ENCODE measurements at places on chromosomes 11 and 22. TPM values are rescaled to one million over a fixed set of nuclear protein-coding genes. Genes with fewer than 3 reads are reported as not detected.
A peak's percentile ranks its signal among the peaks of the same experiment; 100 is the strongest.

- DNase-seq = no peak
These were observed 36.2 kb downstream of the JHY start for GRCh38 chr11:122918734-122919133.

Gene GTSE1
- 2.7 TPM for total RNA-seq

Gene CHRM1
- not detected for total RNA-seq

- peak; percentile 7 for DNase-seq
These were observed 644 bp downstream of the SPTY2D1 start for GRCh38 chr11:18633256-18634139.

- DNase-seq = no peak
These were observed 6.9 kb downstream of the PMM1 start for GRCh38 chr22:41582694-41583093.

DNA sequence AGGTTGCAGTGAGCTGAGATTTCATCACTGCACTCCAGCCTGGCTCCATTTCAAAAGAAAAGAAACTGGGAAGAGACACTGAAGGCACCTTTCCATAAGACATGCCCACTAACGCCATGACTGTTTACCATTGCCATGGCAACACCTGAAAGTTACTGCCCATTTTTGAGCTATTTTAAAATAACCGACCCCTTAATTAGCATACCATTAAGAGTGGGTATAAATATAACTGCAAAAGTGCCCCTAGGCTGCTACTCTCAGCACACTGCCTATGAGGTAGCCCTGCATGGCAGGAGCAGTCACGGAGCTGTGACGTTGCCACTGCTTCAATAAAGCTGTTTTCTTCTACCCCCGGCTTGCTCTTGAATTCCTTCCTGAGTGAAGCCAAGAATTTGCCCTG, 9.9 kb upstream of the RNASEH2C start:
- DNase-seq = no peak

Gene APOA4
- total RNA-seq = not detected

- DNase-seq = no peak
These were observed 6.8 kb downstream of the KMT2A start for GRCh38 chr11:118442908-118443589.

DNA sequence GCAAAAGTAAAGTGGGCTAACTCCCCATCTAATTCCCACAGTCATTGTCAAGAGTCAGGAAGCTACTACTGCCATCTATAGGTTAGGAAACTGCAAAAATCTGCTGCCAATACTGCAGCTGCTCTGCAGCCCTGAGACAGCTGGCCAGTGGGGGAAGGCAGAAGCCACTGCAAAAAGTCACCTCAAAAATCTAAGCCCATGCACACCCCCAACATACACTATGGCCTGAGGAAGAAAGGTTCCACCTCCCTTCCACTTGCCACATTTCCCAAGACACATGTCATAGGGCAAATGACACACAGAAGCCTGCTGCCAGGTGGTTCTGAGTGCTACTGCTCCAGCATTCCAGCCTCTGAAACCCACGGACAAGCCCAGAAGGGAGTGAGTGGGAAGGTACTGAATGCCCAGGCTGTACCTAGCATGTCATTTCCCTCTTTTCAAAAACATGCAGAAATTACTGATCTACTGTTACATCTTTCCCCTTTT, 36.9 kb downstream of the DGCR2 start:
- peak; percentile 70 for DNase-seq

DNA sequence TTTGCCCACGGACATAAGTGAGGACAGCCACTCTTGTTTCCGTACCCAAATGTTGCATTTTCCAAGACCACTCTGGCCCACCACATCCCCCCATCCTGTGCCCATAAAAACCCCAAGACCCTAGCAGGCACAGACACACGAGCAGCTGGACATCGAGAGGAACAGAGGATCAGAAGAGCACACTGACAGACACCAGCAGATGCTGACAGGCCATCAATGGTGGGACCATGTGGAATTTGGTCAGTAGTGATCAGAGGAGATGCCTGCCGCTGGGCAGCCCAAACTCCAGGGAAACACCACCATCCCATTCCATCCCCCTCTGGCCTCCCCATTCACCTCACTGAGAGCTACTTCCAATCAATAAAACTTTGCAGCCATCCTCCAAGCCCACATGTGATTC, 87.0 kb downstream of the DLG2 start:
- DNase-seq = no peak

DNA sequence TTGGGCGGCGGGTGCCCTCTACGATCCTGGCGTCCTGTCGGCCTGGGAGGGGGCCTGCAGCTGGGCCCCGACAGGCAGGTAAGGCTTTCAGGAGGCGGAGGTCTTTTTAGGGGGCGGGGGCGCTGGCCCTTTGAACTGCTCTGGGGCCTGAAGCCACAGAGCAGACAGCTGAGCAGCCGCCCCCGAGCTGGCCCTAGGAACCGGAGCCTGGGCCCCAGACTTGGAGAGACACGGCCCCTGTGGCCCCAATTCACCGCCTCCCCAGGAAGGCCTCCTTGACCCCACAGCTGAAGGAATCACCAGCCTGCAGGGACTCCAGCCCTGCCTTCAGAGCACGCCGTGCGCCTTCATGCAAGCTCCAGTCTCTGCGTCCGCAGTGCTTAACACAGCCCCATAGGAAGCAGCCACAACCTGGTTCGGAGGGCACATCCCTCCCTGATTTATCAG, 618 bp upstream of the CERK start:
- peak; percentile 52 for DNase-seq

DNA sequence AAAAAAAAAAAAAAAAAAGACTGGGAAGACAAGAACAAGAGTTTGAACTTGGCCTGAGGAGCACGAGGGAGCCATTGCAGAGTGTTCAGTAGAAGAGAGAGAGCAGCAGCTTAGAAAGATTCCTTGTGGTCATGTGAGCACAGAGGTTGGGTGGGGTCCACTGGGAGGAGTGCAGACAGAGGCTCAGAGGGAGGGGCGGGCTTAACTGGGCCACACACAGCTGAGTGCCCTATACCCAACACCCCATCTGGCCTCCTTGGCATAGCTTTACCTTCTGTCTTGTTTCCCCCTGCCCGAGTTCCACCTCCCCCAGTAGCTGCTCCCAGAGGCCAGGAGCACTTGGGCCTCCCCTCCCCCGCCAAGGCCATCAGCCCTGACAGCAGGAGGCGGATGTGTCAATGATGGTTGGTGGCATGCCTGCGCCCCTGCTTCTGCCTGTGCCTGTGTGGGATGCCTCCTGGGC, 12.1 kb downstream of the C11orf86 start:
- no peak for DNase-seq

GRCh38 chr11:100359281-100359680, 327.8 kb upstream of the ARHGAP42 start:
- DNase-seq = no peak

DNA sequence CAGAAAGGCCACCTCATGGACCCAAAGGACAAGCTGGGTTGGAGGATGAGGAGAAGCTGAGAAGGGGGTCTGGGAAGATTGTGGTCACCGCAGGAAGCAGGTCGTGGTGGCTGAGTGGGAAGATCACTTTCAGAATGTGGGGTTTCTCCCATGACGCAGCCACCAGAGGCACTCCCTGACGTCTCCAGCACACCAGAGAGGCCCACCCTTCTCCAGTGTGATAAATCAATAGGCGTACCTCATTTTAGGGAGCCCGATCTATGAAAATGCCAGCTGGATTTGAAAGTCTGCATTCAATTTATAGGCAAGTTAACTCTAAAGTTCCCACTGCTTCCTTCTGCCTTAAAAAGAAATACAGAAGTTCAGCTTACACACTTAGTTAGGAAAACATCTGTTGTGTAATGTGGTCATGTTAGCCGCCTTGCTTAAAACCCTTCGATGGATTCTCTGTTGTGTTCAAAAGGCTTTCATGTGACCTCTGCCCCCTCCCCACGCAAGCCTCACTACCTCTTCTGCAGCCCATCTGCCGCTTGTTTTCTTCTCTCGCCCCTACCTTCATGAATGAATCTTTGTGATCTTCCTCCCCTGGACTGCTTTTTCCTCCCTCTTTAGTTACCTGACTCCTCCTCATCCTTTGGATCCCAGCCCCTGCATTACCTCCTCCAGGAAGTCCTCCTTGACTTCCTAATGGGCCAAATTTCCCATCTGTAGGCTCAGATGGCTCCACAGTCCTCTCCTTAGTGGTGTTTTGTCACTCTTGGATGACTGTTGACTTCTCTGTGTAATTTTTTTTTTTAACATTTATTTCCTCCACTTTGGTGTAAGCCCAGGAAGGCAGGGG, 10.7 kb downstream of the TSPAN18 start:
- no peak for DNase-seq

- no peak for DNase-seq
These were observed 33.6 kb downstream of the NTM start for GRCh38 chr11:131404010-131404409.

GRCh38 chr11:12496181-12497025, 119.0 kb downstream of the PARVA start:
- no peak for DNase-seq

GRCh38 chr11:14218728-14219127, 140.3 kb downstream of the RRAS2 start:
- no peak for DNase-seq

- DNase-seq = no peak
These were observed 7.7 kb upstream of the F2 start for GRCh38 chr11:46711303-46711702.

DNA sequence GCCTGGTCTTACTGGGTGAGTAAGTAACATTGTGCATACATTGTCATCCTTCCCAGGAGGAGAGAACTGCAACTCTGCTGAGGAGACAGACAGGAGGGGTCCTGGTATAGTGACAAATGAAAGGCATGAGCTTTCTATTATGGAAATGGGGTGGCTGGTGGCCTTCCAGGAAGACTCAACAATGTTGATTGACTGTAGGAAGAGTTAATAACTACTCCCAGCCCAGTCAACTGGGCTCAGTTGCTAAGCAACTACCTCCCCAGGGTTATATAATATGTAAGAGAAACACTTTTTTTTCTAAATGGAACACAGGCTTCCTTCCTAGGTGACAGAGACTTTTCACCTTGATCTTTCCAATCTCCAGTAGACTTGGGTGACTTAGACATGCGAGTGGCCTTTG, 28.2 kb downstream of the SEZ6L start:
- DNase-seq = no peak

Gene DGAT2
- 2.1 TPM for total RNA-seq

DNA sequence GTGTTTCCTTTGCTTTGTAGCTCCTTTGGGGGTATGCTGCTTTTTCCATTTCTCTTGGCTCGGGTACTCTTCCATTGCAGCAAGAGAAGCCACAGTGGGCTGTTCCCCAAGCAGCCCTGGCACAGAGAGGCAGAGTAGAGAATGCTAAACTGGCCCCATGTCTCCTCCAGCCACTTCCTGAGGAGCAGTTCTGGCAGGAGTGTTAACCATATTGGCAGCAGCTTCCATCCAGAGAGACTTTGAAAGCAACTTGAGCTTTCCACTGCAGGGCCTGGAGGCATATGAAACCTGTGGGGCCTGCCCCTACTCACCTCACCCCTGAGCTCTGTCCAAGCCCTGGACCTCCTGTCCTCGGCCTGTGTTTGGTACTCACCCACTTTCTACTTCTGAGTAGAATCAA, 61.8 kb downstream of the ALX4 start:
- DNase-seq = no peak

GRCh38 chr11:18394928-18395734, 768 bp downstream of the LDHA start:
- DNase-seq = peak; percentile 45

DNA sequence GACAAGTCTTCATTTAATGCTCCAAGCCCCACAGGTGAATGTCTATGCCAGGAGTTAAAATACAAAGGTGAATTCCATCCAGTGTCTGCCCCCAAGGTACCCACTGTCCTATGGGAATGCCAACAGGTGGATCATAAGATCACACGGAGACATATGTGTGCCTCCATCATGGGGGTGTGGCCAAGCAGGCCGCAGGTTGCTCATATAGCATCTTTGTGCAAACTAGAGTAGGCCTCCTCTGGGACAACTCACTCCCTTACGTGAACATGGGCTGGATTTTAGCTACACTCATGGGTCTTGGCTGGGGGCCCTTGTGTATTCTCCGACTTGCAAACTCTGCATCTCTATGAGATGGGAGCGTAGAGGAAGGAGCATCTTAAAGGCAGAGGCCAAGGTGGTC, 6.9 kb downstream of the NCF4 start:
- DNase-seq = no peak

Gene OR51I1
- total RNA-seq = not detected

Gene BEST1
- not detected for total RNA-seq

Gene MRGPRX4
- total RNA-seq = 0.51 TPM

- DNase-seq = no peak
These were observed 4800.6 kb upstream of the OR11H1 start for GRCh38 chr22:10727393-10727792.

DNA sequence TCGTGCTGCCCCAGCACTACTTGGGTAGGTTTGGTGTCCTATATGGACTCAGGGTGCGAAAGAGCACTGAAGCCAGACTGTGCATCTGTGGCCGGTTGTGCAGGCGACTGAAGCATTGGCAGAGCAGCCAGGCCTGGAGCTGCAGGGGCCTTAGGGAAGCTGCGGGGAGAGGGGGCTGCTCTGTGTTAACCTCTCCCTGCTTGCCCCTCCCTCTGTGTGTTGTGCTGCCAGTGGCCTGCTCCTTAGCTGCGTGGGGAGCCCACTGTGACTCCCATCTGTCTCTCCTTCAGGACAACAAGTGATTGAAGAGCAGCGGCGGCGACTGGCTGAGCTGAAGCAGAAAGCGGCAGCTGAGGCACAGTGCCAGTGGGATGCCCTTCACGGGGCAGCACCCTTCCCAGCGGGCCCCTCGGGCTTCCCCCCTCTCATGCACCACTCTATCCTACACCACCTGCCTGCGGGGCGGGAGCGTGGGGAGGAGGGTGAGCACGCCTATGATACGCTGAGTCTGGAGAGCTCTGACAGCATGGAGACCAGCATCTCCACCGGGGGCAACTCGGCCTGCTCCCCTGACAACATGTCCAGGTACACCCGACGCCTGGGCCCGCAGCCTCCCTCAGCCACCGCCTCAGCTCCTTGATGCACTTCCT, 34.3 kb downstream of the TREH start:
- no peak for DNase-seq

DNA sequence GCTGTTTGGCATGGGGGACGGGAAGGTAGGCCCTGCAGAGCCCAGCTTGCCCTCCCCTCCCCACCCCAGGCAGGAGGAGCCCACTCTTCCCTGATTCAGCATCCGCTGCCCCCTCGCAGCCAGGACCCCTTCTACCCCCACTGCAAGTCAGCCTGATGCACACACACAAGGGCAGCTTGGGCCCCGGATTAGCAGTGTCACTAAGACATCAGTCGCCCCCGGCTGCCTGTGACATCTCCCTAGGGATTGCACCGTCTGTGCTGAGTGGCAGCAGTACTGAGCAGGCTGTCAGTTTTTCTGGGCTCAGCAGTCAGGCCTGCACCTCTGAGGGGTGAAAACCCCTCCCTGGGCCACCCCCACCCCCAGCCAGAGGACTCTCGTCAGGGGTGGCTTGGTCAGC, 30.4 kb upstream of the SYT7 start:
- DNase-seq = no peak

DNA sequence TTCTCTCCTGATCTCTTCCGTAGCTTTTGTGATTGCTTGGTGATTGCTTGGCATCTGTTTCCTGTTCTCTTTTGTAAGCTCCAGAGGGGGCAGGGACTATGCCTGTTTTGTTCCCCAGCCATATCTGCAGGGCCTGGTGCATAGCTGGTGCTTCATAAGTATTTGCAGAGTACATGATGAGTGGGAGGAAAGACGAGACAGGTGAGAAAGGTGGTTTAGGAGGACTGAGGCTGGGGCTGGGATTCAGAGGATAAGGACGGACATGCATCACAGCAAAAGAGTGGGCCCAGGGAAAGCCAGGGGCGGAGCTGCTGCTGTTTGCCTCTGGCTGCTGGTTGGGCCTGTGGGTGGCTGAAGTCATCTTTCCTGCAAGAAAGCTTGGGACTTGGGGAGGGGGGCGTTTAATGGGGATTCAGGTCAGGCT, 62.4 kb downstream of the DSCAML1 start:
- peak; percentile 7 for DNase-seq

Gene TRIM29
- not detected for total RNA-seq

- DNase-seq = no peak
These were observed 11.3 kb upstream of the ADORA2A start for GRCh38 chr22:24416095-24416494.

Gene SCUBE1
- not detected for total RNA-seq
